ENCODE measurements at places on chromosomes 6 and 20.

GRCh38 chr6:126831461-126831860 lies 287.0 kb upstream of the RSPO3 start:
- no peak for DNase-seq

- no peak for DNase-seq
These were observed 654.4 kb upstream of the SLC35B3 start for GRCh38 chr6:9089724-9090123.

GRCh38 chr6:33018904-33019303 lies 9.5 kb upstream of the HLA-DOA start:
- no peak for DNase-seq

- DNase-seq: no peak
These were observed 16.7 kb downstream of the SLC17A1 start for GRCh38 chr6:25815194-25815593.

- DNase-seq: peak; percentile 36
These were observed 287.6 kb downstream of the PHF3 start for GRCh38 chr6:63923139-63923739.

DNA sequence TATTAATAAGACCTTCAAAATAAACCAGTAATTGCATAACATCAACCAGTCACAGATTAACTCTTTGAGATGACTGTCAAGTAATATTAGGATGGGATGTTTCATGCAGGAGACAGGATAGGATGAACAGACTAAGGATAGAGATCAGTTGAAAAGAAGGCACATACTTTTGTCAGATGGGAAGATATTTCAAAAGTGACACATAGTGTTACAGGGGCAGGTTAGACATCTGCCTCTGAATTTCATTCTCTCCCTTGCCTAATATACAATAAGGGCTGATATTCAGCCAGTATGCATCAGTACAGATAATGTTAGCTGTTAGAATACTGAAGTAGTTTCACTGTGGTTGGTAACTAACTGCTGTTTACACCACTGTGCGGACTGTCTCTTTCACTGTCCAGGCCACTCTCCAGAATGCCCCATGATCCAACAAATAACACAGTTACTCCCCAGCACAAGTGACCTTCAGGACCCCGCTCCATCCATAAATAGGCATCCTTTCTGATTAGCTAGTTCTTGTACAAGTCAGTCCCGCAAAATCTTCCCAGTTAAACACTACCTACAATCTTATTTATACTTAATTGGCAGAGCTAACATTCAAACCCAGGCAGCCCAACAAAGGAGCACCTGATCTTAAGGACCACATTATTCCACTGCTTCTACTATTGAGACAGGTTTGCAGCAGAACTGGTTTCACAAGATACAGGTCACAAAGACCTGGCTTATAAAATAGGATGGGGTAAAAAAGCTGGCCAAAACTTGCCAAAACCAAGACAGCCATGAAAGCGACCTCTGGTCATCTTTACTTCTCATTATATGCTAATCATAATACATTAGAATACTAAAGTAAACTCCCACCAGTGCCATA lies 21.9 kb upstream of the PLN start:
- DNase-seq: no peak

GRCh38 chr6:54282186-54282585 lies 26.1 kb upstream of the TINAG start:
- DNase-seq: no peak

DNA sequence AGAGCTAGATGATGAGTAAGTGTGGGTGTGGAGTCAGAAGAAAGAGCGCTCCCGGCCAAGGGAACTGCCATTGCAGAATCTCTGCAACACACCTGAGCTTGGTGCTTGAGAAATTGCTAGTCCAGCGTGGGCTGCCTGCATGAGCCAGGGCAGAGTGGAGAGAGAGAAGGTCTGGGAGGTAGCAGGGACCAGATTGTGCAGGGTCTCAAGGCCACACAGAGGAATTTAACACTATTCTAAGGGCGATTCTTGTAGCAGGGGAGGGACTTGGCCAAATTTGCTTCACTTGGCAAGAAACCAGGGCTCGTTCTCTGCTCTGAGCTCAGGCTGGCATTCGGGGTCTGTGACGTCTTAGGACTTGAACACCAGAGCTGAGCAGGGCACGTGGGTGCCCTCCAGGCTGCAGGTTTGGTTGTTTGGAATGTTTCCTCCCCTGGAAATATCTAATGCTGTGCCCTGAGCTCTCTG lies 53.5 kb downstream of the BCAS4 start:
- DNase-seq: no peak

DNA sequence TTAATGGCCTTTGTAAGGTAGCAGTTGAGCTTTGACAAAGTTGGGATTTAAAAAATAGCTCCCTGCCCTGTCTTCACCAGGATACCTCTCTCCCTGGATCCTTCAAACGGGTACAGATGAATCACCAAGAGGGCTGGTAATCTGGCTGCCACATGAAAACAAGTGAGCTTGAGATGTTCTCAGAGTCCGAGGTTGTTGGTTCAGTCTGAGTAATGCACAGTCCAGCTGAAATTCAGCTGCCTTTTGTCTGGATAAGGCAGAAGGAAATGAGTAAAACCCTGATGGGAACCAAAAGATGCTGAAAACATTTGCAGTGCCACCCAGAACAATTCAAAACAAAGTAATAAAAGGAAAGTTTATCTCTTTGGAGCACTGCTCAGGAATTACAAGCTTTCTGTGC lies 86.8 kb downstream of the GJA1 start:
- no peak for DNase-seq

DNA sequence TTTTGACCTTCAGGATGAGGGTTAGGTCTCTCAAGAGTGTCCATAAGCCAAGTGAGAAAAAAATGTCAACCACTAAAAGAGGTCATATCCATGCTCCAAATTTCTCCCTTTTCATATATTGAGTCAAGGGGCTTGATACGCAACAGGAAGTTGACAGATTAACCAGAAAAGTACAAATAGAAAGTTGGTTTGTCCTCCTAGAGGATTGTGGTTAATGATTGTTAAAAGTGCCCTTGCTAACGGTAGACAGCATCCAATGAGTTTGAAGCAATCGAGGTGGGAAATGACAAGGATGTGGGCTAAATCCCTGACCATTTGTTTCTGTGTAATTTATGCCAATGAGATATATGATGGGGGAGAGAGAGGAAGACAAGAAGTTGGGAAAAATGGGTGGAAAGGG lies 18.1 kb upstream of the HBS1L start:
- DNase-seq: no peak

GRCh38 chr6:129966125-129966524 lies 52.3 kb upstream of the L3MBTL3 start:
- DNase-seq: no peak

- peak; percentile 85 for DNase-seq
These were observed 182.5 kb downstream of the GMPR start for GRCh38 chr6:16420715-16421461.

GRCh38 chr6:132114201-132114825 lies 163.1 kb upstream of the CCN2 start:
- DNase-seq: no peak

DNA sequence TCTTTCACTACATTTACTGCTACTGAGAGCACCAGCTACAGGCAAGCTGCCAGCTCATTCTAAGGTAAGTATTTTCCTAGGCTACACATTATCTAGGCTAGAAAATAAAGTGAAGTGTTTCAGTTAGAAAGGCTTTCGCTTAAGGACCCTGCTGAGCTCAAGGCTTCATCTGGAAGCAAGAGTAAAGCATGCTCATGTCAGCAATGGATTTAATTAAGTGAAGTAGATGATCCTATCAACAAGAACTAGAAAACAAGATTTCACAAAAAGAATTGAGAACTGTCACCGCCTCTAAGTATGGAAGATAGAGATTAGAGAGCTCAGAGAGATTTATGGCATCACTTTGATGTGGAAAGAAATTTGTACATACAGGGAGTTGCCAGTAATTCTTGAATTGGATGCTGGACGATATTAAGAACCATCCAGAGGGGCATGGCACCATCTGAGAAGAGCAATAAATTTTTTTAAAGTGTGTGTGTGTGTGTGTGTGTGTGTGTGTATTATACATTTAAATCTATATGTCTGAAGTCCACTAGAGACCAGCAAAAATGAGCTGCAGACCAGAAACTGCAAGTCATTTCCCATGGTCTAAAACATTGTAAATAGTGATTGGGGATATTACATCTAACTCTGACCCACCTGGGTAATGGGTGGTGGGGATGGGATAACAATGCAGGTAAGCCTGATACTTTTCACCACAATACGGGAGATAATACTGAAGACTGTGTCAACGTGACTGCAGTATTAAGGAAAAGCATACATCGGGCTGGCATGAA lies 105.2 kb upstream of the MAP7 start:
- no peak for DNase-seq

- no peak for DNase-seq
These were observed 490.4 kb downstream of the CDKAL1 start for GRCh38 chr6:21024616-21025015.

GRCh38 chr6:133854364-133855275 lies 34.3 kb upstream of the TCF21 start:
- no peak for DNase-seq

- no peak for DNase-seq
These were observed 48.8 kb downstream of the TULP4 start for GRCh38 chr6:158361068-158361467.

DNA sequence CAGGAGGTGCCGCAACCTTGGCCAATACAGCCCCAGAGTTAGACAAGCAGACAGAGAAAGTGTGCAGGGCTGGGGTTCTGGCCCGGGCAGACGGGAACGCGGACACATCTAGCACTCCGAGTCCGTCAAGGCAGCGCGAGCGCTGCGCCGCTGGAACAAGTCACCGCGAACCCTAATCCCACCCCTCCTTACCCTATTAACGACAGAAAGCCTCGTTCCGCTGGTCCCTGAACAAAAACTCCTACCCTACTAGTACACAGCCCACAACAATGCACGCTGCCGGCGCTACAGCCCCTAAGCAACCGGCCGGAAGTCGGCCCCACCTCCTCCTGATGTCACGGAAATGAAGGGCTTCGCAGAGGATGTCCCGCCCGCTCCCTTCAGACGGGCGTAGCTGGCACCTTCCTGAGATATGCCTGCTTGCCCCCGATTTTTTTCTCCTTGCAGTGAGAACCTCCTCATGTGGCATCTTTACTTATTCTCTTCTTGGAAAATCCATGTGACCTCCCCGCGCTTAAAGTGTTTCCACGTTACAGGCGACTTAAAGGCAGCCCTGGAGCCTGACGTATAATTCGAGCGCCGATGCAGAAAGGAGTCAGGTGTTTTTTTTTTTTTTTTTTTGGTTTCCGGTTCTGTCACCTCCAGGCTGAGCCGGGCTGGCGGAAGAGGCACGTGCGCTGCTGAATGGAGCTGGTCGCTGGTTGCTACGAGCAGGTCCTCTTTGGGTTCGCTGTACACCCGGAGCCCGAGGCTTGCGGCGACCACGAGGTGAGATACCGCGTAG lies at the start of the genes C6orf52 and PAK1IP1:
Gene C6orf52, minus strand, starts transcription at position 315 of the 784 bp plus-strand sequence. CDS start 7,066 bp downstream, outside the sequence.
Gene PAK1IP1, plus strand, starts transcription at position 671 of the 784 bp plus-strand sequence. Its CDS starts 14 bp downstream, at position 685.
- peak; percentile 92 for DNase-seq

GRCh38 chr20:47475419-47476044 lies 26.2 kb upstream of the NCOA3 start:
- DNase-seq: no peak

GRCh38 chr6:890995-891394 lies 198.1 kb upstream of the EXOC2 start:
- DNase-seq: no peak

GRCh38 chr6:1407499-1407990 lies 18.2 kb downstream of the FOXF2 start:
- DNase-seq: no peak

- DNase-seq: no peak
These were observed 30.0 kb upstream of the TGM2 start for GRCh38 chr20:38194971-38195504.

GRCh38 chr6:114762145-114762544 lies 419.3 kb upstream of the HS3ST5 start:
- DNase-seq: no peak

GRCh38 chr6:73586416-73586974 lies 65.7 kb upstream of the EEF1A1 start:
- no peak for DNase-seq

DNA sequence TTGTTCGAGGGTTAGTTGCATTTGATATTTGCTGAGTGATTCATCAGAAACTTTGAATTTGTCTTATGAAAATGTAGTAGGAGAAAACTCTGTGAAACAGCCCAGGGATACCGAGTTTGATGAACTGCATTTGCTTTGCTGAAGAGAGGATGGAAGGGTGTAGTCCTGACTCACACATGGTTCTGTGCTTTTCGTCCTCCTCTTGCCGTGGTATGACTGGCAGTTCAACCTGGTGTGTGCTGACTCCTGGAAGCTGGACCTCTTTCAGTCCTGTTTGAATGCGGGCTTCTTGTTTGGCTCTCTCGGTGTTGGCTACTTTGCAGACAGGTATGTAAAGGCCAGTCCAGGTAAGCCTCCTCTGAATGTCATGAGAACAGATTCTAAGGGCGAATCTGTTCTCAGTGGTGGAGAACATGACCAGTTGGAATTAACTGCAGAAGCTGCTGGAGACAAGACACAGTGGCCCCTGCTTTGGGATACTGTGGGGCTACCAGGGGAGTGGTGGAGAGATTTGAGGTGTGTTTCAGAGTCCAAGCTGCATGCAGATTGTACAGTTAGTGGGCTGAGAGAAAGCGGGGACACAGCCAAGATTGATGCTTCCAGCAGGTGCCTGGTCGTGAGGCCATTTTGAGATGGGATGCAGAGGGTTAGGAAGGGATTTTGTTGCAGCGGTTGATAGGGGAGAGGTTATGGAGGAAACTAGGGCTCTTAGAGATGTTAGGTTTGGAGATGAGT lies 8.4 kb downstream of the SLC22A1 start:
- DNase-seq: no peak

- DNase-seq: peak; percentile 28
These were observed 35.0 kb downstream of the FOXF2 start for GRCh38 chr6:1424306-1424927.

GRCh38 chr6:11380549-11380948 lies 148.1 kb upstream of the NEDD9 start:
- no peak for DNase-seq

DNA sequence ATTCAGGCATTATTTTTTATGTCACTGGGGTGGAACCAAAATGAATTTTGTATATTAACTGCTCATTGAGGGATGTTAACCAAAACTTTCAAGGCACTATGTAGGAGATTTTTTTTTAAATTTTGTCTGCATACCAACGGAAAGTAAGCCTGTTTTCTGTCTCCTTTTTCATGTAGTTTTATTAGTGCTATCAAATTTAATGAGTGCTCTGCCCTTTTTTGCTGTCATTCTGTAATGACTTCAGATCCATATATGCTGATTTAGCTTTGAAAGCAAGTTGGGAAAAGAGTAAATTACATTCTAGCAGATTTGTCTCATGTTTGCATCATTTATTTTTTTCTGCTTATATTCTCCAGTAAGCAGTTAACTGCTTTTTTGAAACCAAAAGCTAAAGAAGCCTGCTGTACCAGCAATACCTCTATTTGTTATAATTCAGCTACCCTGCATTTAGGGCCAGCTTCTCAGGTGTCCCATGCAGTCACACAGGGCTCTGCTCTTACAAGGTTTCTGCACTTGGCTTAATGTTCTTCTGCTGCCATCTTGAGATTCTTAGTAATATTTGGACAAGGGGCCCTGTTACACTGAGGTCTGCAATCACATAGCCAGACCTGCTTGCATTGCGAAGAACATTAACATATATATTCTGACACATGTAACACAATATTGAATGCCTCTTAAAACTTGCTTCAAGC lies 429.0 kb downstream of the UTRN start:
- DNase-seq: no peak

DNA sequence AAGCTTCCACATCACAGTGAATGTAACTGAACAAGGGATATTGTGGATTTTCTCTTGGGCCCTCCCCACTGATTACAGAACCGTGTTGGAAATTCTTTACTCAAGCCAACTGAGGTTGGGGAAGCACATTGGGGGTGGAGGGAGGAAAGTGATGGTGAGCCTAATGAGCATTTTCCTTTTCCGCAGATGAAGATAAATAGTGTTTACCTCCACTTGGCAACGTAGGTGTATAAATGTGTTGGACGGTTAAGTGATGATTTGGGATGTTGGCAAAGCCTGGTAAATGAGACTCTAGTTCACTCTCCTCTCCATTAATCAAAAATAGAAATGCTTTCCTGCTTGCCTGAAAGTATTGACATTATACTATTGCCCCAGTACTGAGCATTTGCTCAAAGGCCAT lies 27.1 kb upstream of the NRN1 start:
- no peak for DNase-seq
